Common myeloid progenitor, CD34-positive (primary cell): ENCODE measurements at places on chromosomes 6 and 20.

DNA sequence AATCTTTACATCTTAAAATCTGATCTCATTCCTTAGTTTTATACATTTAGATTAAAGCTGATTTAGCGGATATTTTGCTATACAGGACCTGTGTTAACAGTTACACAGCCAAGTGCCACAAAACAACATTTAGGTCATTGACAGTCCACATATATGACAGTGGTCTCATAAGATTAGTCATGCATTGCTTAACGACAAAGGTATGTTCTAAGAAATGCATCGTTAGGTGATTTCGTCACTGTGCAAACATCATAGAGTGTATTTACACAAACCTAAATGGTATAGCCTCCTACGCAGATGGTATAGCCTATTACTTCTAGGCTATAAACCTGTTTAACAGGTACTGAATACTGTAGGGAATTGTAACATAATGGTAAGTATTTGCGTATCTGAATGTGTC lies 21.6 kb downstream of the ADGRG6 start:
- no peak for DNase-seq

DNA sequence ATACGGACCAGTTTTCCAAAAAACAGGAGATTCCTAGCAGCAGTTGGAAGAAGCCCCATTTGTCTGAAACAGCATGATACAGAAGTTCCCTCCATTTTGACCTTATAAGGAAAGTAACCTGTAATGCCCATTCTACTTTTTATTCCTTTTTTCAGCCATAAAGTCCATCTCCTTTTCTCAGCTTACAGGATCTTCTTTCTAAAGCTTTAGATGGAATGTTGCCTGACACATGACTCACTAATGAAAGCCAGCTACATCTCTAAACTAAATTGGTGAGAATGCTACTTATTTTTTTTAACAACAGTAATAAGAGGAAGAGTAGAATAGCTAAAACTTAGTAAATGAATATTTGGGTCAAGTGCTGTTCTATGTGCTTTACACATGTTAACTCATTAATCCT lies 234.1 kb downstream of the CDH26 start:
- DNase-seq, result no peak

DNA sequence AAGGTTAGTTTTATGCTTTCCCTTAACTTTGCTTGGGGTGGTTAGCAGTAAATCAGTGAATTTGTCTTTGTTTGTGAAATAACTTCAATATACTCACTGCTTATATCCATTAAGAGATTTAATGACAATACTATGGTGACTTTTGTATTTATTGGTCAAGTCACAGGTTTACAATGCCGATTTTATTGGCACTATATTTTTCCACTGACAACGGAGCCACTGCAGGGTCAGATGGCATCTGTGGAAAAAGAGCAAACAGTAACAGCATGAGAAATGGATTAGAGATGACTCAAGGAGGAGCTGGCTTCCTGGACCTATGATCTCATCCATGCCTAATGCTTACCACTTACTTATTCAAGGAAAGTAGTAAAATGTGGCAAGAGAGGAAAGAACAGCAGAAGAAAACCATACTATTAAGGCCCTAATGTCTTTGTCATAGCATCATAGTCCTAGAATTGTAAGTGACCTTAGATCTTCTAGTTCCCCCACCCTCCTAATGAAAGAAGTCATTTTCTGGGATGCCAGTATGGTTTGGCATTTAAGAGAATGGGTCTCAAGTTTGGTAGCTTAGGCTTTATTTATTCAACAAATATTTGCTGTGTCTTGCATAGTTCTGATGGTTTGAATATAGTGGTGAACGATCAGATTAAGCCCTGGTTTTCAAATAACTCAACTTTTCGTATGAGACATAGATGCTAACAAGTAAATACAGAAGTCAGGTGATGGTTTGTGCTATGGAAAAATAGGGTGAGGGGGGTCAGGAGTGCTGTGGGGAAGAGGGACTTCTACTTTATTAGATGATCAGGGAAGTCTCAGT lies 18.5 kb downstream of the RNF144B start:
- DNase-seq, result no peak

DNA sequence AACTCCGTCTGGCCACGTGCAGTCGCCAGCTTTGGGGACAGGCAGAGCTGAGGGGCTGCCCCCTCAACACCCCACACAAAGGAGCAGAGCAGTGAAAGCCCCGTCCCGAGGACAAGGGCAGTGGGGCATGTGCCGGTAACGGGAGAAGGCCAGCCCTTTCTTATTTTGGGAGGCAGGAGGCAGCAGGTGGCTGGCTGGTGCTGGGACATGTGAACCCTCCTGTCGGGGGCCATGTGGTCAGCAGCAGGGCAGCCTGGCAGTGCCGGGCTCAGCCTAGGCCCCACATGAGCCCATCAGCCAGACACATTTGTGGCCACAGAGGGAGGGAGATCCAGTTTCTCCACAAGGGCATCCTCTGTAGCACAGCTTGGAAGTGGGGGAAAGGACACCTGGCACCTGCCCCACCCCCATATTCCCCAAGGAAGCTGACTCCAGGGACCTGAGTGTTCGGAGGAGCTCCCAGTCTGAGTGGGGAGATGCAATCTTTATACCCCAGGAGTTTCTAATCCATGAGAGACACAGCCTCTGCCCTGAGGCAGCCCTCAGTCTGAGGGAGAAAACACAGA lies 137.6 kb downstream of the MRPL14 start:
- DNase-seq, result no peak

GRCh38 chr20:32470940-32471339 lies 112.8 kb downstream of the ASXL1 start:
- DNase-seq, result no peak

DNA sequence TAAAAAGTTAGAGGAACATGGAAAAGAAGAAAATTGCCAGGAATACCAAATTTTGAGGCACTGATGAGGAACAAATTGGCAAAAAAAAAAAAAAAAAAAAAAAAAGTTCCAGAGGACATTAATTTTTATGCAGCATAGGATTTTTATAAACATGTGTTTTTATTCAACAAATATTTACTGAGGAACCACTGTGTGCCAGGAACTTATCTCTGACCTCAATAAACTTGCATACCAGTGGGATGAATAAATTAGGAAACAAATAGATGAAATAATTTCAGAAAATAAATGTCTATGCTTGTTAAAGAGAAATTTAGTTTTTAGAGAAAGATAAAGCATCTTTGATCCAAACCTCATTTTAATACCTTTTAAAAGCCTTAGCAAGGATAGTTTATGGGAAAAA lies 175.1 kb downstream of the PDE10A start:
- no peak for DNase-seq

- DNase-seq, result no peak
Observed at GRCh38 chr6:31689249-31690110, 8.6 kb upstream of the LY6G5C start.

DNA sequence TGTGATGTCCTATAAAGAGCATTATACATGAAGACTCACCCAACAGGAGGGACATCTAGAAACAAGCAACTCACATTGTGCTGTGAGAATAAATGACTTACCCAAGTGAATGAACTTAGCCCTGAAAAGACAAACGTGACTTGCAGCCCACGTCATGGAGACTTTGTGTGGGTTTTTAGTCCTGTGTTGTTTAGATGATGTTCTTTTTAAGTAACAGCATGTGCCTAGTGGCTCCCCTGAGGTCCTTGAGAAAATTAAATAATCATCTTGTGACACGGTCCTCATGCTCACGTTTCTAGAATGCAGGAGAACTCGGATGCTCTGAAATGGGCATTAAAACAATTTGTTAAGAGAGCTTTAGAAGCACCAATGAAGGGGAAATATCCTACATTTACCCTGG lies 165.1 kb downstream of the SASH1 start:
- DNase-seq, result no peak

- DNase-seq, result no peak
Observed at GRCh38 chr20:11080010-11080409, 406.2 kb upstream of the JAG1 start.

- DNase-seq, result peak; percentile 22
Observed at GRCh38 chr20:41308290-41308711, 9.2 kb downstream of the ZHX3 start.

DNA sequence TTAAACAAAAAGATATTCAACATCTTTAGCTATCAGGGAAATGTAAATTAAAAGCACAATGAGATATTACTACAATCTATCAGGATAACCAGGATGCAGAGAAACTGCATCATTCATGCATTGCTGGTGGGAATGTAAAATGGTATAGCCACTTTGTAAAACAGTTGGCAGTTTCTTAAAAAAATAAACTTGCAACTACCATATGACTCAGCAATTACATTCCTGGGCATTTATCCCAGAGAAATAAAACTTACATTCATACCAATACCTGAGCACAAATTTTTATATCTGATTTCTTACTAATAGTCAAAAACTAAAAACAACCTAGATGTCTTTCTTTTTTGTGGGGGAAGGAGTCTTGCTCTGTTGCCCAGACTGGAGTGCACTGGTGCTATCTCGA lies 190.3 kb upstream of the TAB2 start:
- no peak for DNase-seq

- DNase-seq, result no peak
Observed at GRCh38 chr20:23408957-23409356, 12.3 kb downstream of the NAPB start.

DNA sequence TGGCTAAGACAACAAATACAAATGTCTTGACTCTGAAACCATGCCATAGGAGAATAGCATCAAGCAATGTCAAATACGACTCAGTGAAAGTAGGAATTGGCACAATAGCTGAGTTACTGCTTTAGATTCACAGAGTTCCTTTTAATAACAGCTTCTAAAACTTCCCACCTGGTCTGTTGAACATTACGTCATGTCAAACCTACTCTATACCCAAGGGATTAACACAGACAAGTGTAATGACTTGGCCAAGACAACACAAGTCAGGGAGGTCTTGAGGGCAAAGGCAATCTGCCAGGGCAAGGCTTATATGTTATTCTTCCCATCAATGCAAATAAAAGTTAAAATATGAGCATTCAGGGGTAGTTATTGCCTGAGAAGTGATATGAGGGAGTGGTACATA lies 265.1 kb upstream of the PRDM1 start:
- no peak for DNase-seq

GRCh38 chr20:19552221-19553180 lies 205.6 kb upstream of the RIN2 start:
- DNase-seq, result peak; percentile 5

GRCh38 chr6:139738801-139739455 lies 364.5 kb upstream of the CITED2 start:
- no peak for DNase-seq

DNA sequence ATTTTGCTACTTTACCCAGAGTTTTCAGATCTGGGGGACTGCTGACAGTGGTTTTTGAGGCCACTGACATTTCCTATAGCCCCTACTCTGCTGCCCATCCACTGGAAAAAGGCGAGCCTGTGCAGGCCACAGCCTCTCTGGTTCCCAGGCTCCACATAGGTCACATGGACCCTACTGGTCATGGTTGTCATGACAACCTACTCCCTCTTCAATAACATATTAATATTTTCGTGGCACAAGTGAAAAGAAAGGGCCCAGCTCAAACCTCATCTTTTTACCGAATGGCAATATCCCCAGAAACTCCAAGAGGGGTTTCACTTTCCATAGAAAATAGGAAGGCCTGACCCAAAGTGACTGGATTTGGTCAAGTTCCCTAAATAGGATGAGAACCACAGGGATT lies 11.0 kb upstream of the FOXO3 start:
- no peak for DNase-seq

DNA sequence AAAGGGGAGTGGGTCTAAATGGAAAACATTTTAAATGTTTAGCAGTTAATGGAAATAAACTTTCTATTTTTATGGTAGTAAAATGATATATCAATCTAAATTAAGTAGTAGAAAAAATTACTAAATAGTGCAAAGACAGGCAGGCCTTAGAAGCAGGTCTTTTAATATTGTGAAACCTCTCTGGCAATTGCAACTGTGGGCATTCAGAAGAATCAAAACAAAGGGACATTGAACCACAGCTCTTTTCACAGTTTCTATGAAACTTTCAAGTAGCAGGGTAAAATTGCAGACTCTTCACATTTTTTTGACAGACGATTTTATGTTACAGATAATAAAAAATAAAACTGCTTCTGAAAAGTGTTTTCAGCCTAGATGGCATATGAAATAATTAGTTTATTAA lies 533.7 kb downstream of the BCKDHB start:
- DNase-seq, result no peak

GRCh38 chr6:52728394-52728793 lies 34.9 kb downstream of the GSTA2 start:
- DNase-seq, result no peak

- no peak for DNase-seq
Observed at GRCh38 chr6:1170794-1171193, 141.1 kb upstream of the FOXQ1 start.

- no peak for DNase-seq
Observed at GRCh38 chr6:99841297-99841696, 152.7 kb downstream of the MCHR2 start.

DNA sequence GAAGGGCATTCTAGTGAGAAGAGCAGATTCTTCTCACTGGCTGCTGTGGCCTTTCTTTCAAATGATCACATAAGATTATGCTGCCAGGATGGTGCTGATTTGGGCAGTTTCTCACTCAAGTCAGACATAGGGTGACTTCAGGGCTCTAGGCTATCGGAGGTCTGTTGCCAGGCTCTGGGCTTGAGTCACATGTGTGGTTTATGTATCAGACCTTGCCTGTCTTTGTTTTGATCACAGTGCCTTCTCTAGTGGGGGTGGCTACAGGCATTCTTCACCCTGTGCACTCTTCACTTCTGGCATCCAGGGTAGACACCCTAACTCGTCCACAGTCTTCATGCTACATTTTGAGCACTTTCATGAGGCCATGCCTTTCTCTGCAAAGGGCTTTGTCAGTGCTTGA lies 823.7 kb upstream of the MAN1A1 start:
- DNase-seq, result no peak

GRCh38 chr20:52439375-52439774 lies 247.8 kb upstream of the ZFP64 start:
- DNase-seq, result no peak

GRCh38 chr6:151376440-151376839 lies 14.9 kb downstream of the ZBTB2 start:
- no peak for DNase-seq

GRCh38 chr6:397604-398003 lies 6.1 kb downstream of the IRF4 start:
- DNase-seq, result no peak

GRCh38 chr6:113048741-113049140 lies 701.6 kb downstream of the RFPL4B start:
- no peak for DNase-seq

- no peak for DNase-seq
Observed at GRCh38 chr20:4158466-4159050, 143.2 kb upstream of the RNF24 start.

DNA sequence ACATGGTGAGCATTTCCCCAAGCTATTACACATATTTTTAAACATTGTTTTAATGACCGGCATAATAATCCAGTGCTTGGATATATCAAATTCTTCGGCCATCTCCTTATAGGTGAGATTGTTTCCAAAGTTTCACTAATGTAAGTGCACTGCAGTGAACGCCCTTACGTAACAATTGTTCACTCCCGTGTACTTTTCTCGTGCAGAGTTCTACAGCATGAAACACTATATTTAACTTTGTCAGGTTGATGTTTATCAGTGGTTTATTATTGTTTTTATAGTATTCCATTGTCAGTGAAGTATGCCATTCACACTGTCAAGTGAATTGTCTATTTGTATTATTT lies 3.4 kb upstream of the GZF1 start:
- DNase-seq, result no peak
